ENCODE measurements at places on chromosomes 5 and 9.

GRCh38 chr5:132770476-132771159 is 6.4 kb downstream of the SEPTIN8 start:
- DNase-seq = no peak

GRCh38 chr5:14211818-14212803 is 69.0 kb downstream of the TRIO start:
- DNase-seq = no peak

GRCh38 chr9:95137587-95138145 is 179.8 kb downstream of the FANCC start:
- no peak for DNase-seq

DNA sequence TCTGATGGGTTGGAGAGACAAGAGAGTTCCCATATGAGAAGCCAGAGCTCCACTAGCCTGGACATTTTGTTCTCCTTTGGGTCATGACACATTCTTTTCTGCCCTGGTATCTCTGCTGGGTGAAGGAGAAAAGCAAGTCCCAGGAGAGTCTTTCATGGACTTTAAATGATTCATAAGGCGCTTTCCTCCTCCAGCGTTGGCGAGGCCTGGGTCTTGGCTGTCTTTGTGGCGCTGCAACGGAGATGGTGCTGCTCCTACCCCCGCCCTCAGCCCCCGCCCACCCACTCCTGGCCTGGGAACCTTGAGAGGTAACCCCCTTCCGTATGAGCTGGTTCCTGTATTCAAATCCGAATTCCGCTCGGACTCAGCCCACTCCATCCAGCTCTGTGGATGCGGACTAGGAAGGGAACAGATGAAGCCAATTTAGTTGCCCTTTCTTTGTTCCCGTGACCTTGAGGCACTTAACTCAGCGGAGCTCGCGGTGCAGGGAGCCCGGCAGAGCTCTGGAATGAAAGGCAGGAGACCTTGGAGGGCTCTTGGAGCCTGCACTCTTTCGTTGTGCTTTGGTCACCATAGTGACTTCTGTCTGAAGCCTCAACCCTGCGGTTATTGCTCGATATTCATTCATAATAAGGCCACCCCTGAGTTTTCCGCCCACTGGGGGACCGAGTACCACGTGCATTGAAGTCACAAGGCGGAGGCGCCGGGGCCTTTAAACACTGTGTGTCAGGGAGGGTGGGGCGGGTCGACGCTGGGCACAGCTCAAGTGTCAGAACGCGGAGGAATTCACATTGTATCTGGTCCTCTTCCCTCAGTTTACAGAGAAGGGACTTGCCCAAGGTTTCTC is 14.0 kb upstream of the PWWP2A start:
- peak; percentile 16 for DNase-seq

DNA sequence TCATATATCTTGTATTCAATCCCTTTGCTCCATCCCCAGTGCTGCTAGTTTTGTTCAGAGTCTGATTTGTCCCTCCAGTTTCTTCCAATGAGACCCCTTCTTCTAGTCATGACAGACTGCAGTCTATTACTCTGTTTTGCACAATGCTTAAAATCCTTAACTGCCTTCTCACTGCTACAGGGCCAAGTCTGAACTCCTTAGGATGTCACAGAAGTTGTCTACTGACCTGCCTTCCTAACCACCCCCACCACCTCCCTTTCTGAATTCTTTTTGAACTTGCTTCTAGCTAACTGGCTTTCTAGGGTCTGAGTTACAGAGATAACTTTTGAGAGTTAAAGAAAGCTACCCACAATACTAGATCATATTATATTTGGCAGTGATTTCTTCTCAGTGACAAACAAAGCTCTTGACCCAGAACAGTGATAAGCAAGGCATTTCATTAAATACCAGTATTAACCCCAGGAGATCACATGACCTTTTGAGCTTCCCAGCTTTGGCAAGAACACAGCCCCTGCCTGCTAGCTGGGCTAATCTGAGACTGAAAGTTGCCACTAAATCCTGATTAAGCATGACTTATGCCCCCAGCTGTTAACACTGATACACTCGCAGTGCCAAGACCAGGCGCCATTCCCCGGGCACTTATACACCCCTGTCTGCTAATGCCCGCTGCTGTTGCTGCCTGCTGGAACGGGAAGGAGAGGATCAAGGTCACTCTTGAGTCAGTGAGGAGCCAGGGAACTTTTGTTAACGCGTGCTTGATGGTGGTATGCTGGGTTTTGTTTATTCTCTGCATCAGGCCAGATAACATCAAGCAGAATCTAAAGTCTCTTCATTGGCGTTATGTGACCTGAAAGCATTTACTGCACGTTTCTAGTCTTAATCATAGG is 36.4 kb upstream of the ADAMTSL1 start:
- no peak for DNase-seq

Data from urothelium cell line (cell line).